Adrenal gland (tissue), 19 donors: ENCODE measurements at places on chromosomes 6 and 20. TPM values are rescaled to one million over a fixed set of nuclear protein-coding genes. Genes with fewer than 3 reads are reported as not detected.

Gene GCM1
- total RNA-seq, result not detected

Gene NOX3
- not detected for total RNA-seq

Gene WASF1
- 11.4 TPM for total RNA-seq

Gene SFTA2
- not detected for total RNA-seq

Gene TMEM244
- total RNA-seq, result not detected

Gene RNF144B
- total RNA-seq, result 5.1 TPM

Gene RFX6
- 1.4 TPM for total RNA-seq

Gene TSHZ2
- 29.1 TPM for total RNA-seq

Gene PRKN
- total RNA-seq, result 16.0 TPM

Gene ATXN1
- 9.3 TPM for total RNA-seq

Gene NHSL1
- 4.4 TPM for total RNA-seq

Gene PAX1
- not detected for total RNA-seq

Gene TUBB1
- 0.53 TPM for total RNA-seq

Gene KCNK16
- total RNA-seq, result not detected

Gene C4B
- 1,365 TPM for total RNA-seq

Gene MCHR2
- not detected for total RNA-seq

Gene HDGFL1
- total RNA-seq, result not detected

Gene TTBK1
- total RNA-seq, result 1.5 TPM

Gene MATN4
- not detected for total RNA-seq

Gene ETV7
- 1.4 TPM for total RNA-seq

Gene TJAP1
- 32.5 TPM for total RNA-seq

Gene TMEM74B
- 0.98 TPM for total RNA-seq

Gene RSPO3
- 18.3 TPM for total RNA-seq

Gene SLA2
- 1.1 TPM for total RNA-seq

Gene POPDC3
- total RNA-seq, result 0.46 TPM

Gene RAMACL
- total RNA-seq, result 0.53 TPM

Gene OPRM1
- not detected for total RNA-seq

Gene OXT
- not detected for total RNA-seq
